ENCODE measurements at places on chromosomes 12 and 14.
A peak's percentile ranks its signal among the peaks of the same experiment; 100 is the strongest.

DNA sequence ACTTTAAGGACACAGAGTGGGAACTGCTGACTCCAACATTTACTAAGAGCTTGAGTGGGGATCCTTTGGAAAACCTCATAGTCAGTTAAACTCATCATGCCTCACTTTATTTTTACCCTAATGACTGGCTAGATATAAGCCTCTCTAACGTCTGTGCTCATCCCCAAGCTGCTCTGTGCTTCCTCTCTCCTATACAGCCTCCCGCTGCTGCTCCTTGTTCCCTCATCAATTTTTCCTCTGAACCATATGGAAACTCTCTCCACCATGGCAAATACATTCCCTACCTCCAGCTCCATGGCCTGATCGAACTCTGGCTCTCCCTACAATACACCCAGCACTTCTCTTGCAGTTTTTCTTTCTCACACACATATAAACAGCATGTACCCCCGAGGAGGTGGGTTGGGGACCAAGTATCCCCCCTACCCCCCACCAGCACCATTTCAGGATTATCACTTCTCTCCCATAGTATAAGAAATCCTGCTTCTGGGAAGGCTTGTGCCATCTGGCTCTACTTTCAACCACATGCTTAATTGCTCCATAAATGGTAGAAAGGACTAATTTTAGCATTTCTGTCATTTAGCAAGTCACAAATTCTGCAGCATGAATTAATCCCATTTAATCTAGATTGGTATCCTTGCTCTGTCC lies 39.2 kb upstream of the DYRK2 start:
- DNase-seq, result no peak

DNA sequence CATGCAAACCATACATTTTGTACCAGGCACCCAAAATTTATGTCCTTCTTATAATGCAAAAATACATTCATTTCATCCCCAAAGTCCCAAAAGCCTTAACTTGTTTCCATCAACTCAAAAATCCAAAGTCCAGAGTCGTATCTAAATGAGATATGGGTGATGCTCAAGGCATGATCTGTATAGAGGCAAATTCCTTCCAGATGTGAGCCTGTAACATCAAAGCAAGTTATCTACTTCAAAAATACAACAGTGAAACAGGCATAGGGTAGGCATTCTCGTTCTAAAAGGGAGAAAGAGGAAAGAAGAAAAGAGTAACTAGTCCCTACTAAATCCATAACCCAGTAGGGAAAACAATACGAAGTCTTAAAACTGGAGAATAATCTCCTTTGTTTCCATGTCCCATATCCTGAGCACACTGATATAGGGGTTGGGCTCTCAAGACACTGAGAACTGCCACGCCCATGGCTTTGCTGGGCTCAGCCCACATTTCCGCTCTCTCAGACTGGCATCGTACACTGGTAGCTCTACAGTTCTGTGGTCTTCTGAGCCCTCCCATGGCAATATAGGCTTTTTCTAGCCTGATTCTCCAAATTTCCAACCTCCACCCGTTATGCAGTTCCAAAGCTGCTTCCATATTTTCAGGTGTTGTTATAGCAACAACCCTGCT lies 232.8 kb downstream of the TMTC2 start:
- DNase-seq, result no peak

DNA sequence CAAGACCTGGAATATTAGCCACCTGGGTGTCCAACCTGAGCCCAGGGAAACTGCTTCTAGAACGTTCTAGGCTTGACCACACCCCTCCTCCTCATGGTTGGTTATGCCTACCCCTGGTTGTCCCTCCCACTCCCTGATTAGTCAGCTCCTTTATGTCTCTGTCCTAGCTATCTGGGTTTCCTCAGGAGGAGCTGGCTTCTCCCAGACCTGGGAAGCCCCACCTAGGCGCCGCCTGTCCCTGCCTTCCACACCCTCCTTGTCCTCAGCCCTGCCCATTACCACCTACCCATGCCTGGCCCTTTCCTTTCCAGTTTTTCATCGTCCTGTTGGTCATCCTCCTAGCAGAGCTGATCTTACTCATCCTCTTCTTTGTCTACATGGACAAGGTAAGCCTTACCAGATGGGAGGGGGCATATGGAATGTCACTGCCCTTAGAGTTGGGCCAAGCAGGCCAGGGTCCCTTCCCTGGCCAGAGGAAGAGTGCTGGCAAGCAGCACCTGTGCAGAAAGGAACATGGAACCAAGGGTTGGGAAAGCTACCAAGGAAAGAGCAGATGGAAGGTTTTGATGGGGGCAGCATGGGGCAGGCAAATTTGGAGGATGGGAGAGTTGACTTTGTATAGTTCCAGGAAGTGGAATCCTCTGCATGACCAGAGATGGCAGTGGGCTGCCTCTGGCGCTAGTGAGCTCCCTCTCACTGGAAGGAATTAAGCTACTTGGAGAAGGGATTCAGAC lies 201.7 kb downstream of the TSPAN9 start:
- no peak for DNase-seq

DNA sequence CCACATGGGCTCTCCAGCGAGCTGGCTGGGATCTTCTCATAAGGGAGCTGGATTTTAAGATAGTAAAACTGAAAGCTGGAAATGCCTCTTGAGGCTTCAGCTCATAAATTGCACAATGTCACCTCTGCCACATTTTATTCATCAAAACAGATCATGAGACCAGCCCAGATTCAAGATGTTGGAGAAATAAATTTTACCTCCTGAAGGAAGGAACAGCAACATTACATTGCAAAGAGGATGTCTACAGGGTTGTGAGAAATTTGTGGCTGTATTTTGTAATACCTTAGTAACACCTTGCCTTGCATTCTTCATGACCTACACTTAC lies 43.1 kb upstream of the KRR1 start:
- DNase-seq, result no peak

- no peak for DNase-seq
Measured at GRCh38 chr12:7175493-7175892, 14.0 kb upstream of the PEX5 start.

GRCh38 chr14:20757965-20758364 lies 10.2 kb upstream of the EDDM3B start:
- peak; percentile 52 for DNase-seq

- DNase-seq, result no peak
Measured at GRCh38 chr12:108729612-108730364, 1.5 kb downstream of the CORO1C start.

GRCh38 chr12:46998811-46999368 lies 80.5 kb upstream of the PCED1B start:
- DNase-seq, result no peak

- no peak for DNase-seq
Measured at GRCh38 chr12:94766397-94766796, 116.0 kb upstream of the TMCC3 start.

DNA sequence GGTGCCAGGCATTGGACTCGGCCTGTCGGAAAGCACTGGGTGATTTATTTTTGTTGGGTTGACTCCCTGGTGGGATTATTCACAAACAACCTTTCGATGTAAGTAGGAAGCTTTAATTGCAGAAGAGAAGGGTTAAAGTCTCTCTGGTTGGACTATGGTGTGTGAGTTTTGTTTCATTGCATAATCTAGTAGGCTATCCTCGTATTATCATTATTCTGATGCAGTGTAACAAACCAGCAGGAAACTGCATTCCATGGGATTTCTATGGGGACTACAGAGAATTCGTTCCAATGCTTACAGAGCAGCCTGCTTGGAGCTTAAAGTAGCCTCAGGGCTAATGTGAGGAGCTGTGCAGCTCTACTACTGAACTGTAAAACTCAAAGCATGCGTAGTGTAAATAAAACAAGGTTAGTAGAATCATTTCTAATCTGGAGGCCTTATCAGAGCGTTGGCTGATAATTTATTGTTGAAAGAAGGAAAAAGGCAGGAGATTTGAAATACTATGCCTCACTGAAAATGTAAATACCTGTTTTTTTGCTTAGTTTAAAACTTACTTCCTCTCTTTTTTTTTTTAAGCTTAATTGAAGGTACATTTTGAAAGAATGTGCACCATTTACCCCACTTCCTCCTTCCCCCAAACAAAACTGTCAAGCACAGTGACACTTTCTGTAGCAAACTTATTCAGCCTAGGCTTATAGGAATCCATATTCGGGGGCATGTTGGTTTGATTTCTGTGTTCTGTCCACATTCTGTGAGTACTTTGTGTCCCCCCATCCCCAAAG lies 226.7 kb downstream of the NPAS3 start:
- DNase-seq, result no peak

- DNase-seq, result no peak
Measured at GRCh38 chr12:85836197-85837090, at the start of gene RASSF9. RASSF9 (minus strand) TSS chr12:85836409; CDS start chr12:85836201, 208 bp downstream.

DNA sequence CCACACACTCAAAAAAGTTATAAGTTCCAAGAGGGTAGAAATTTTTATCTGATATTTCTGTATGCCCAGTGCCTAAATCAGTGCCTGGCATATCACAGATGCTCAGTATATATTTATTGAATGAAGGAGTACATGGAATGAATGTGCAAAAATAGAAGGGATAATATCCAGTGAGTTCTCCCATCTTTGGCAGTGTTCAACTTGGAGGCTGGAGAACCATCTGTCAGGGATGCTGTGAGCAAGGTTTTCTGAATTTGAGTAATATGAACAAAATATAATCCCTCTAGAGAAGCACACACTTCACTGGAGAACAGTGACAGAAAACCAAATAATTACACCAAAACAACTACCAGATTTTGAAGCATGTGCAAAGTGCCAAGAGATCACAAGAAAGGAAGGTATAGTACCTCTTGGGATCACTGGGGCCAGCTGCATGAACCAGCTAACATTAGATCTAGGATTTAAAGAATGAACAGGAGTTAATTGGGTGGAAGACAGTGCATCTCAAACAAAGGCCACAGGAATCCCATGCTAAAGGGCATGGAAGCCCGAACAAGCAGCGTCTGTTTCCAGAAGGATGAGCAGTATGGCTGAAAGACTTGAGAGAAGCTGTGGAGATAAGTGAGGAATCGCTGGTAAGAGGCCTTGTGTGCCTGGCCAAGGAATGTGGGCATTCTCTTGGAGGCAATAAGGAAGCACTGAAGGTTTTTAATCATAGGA lies 11.5 kb downstream of the SLC8A3 start:
- no peak for DNase-seq
